ENCODE measurements at places on chromosomes 1 and 21. TPM values are rescaled to one million over a fixed set of nuclear protein-coding genes. Genes with fewer than 3 reads are reported as not detected.

The CASP9 gene
- 4.4 TPM for total RNA-seq

The LCE3E gene
- not detected for total RNA-seq

The SPATA21 gene
- total RNA-seq = not detected

The SIPA1L2 gene
- 18.5 TPM for total RNA-seq

The TMEM269 gene
- total RNA-seq = 0.08 TPM

The FCGR1A gene
- total RNA-seq = 4.5 TPM

The STYXL2 gene
- total RNA-seq = not detected

The TMEM52 gene
- 2.7 TPM for total RNA-seq

DNA sequence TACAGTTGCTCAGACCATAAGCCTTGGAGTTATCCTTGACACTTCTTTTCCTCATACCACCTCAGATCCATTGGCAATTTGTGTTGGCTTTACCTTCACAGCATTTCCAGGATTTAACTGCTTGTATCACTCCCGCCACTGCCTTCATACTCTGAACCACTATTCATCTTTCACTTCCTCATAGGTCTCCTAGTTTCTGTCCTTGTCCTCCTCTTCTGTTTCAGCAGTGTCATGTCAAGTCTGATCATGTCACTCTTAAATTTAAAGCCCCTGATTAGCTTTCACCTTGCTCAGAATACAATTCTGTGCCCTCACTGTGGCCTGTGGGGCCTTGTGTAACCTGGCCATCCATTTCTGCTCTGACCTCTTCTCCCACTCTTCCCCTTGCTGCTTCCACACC, 34.7 kb upstream of the C1orf115 start:
- DNase-seq = no peak

DNA sequence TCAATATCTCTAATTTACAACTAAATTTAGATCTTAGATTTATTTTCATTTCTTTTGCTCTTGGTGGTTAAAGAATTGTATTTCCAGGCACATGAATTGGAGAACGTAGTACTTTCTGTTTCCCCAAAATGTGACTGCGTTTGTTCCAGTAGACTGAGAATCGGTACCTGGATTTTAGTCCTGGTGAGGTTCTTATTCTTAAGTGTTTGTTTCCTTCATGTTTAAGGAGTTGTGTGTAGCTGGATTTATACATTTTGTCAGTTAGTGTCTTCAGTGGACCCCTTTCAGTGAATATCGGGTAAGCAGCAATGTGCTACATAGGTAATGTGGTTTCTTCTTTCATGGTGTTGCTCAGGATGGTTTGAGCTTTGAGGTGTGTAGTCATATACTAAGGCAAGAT, 6.8 kb downstream of the MIER1 start:
- DNase-seq = no peak

GRCh38 chr21:17688912-17689874, 76.5 kb upstream of the BTG3 start:
- DNase-seq = no peak

DNA sequence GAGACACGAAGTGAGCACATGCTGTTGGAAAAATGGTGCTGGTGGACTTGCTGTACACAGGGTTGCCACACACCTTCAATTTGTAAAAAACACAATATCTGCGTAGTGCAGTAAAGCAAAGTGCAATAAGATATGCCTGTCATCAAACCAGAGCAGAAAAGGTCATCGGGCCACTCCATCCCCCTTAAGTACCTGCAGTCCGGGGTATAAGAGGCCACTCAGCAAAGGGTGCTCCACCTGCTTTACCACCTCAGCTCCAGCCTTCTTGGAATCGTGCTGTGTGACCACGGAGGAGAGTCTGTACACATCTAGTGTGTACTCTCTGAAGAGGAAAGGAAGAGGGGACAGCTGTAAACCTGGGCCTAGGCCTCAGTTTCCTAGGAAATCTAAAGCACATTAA, 10.9 kb downstream of the YARS1 start:
- no peak for DNase-seq

DNA sequence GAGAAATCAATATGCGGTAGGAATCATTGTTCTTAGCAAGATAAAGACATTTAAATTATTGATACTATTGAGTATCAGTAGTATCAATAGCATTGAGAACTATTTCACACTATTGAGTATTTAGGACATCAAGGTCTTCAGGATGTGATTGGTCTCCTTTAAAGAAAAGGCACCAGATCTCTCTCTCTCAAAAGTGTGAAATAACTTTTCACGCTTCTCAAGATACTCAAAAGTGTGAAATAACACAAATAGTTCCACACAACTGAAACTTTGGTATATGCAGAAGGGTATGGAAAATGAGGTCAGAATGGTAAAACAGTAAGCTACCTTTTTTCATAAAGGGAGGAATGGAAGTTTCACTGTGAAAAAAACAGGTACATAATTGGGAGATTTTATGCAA, 6.7 kb upstream of the PYHIN1 start:
- no peak for DNase-seq

DNA sequence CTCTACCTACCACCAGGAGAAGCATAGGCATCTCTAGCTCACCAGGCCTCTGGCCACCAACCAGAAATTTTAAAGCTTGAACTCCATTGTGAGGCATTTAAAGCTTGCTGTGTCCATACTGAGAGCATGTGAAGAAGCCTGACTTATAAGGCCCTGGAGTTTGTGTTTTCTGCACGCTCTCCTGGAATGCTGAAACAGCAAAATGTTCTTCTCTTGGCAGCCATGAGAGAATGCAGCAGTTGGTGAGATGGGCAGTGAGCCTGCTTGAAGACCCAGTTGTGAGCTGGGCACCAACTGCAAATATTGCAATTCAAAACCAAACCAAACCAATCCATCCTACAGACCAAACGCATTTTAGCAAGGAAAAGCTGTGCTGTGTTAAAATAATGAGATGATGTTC, 170.0 kb upstream of the IVNS1ABP start:
- no peak for DNase-seq

DNA sequence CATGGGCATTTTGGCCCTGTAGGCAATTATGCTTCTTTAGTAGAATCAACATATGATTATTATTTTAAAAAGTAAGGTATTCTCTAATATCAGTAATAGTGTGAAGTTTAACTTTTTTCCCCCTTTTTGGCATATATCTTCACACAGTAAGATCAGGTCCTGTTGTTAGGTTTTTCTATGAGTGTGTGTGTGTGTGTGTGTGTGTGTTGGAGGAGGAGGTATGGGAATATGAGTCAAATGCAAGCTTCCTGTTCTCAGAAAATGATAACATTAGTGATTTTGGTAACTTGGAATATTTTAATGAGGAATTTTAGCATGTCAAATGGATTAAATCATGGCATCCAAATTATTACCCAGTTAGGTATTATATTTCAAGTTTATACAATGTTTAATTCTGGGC, 65.8 kb upstream of the BCL10 start:
- no peak for DNase-seq

- DNase-seq = no peak
Measured at GRCh38 chr1:212700892-212701819, 1.5 kb upstream of the BATF3 start.

DNA sequence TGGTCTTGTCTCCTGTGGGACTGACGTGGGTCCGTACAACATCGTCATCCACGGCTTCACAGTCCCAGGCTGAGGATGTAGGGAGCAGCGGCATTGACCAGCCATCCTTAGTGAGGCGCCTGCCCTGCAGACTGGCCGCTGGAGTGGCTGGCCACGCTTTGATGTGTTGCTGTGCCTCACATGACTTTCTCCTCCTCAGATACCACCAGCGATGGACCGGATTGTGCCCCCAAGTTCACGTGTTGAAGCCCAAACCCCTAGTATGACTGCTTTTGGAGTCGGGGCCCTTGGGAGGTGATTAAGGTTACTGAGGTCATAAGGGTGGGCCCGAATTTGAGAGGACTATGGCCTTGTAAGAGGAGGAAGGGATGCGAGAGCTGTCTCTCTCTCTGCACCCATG, 122.5 kb downstream of the PCBP3 start:
- DNase-seq = no peak

DNA sequence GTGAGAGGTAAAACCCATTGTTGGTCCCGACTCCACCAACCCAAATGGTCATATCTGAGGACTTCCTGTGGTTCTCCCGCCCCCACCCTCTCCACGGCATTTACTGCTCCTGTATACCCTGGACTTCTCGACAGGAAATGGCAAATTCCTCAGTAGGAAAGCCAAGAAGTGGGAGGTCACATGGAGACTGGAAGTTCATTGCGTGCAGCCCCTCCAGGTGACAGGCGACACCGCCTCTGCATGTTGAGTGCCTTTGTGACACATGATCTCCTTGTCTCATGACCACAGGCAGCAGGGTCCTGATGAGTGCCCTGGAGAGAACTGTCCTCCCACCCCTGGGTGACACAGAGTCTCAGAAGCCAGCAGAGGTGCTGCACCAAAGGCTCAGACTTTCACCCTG, 24.2 kb downstream of the ERG start:
- DNase-seq = no peak

DNA sequence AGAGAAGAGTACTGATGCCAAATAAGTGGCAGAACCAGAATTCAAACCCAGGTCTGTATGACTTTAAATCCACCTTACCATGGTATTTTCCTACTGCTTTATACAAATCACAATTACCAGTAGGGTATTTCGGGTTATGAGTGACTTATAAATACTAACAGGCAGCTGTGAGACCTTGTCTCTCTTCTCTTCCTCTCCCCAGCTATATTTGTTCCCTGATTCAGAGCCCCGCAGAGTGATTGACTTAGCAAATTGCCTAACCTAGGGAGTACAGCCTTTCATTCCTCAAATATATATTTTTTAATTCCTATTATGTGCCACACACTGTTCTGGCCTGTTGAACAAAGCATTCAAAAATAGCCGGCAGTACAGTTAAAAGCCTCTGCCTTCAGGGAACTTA, 168.0 kb downstream of the CLEC20A start:
- no peak for DNase-seq
